ENCODE measurements at places on chromosomes 13 and 19.

DNA sequence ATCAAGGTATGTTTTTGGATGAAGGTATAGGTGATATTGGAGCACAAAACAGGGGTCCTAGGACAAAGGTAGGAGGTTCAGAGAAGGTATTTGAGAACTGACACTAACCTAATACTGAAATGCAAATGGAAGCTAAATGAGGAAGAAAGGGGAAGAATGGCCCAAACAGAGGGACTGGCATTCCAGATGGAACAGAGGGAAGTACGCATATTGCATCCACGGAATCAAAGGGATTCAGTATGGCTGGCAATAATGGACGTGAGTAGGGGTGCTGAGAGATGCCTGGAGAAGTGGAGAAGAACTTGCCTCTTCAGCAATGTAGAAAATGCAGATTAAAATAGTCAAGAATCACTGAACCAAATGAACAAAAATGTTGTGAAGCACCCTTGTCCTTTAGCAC, 283.5 kb upstream of the DACH1 start:
- DNase-seq, result no peak

DNA sequence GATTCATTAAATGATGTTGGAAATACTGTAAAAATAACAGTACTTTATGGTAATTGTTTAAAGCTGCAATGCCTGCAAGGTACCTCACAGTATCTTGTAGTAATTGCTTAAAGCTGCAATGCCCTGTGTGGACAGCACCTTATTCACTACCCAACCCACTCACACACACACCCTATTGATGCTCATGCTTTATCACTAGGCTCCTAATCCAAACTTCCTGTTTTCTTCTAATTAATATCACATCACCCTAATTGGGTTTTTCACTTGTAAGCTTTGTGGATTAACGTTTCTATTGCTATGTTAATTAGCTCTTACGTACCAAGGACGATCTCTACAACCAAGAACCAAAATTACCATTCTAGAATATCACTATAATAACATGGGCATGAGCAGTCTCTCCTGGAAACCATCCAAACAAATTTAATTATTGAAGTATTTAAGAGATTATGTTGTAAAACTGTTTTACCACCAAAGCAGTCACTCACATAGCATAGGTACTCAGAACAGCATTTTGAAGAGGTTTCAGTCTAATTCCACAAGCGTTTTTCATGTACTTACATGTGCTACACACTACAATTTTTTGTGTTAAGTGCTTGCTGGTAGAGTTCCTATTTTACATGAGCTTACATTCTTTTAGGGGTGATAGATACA, 303.8 kb downstream of the PCDH9 start:
- no peak for DNase-seq

DNA sequence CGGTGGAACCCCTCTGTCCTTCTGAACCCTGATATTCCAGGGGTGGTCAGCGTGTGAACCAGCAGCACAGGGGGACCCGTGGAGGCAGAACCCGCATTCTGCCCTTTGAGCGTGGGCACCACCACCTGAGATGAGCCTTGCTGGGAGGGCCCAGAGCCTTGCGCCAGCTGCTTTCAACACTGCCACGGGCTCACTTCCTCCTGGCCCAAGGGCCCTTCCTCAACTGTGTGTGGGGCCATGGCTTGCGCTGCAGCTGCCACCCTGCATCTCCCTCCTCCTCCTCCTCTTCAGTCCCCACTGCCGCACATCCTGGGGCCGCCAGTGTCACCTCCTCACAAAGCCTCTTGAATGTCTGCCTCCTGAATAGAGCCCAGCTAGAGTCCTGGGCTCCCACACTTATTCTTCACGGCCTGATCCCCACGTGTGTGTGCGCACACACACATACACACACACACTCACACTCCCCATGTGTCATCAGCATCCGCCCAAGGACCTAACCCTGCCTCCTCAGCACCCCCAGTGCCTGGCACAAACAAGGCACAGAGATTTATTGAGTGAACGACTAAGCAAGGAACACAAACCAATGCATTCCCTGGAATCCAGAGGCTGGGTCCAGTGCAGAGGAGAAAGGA, 26.9 kb upstream of the TMEM160 start:
- no peak for DNase-seq

- DNase-seq, result no peak
Observed at GRCh38 chr19:41646589-41647204, 19.8 kb upstream of the CEACAM4 start.

DNA sequence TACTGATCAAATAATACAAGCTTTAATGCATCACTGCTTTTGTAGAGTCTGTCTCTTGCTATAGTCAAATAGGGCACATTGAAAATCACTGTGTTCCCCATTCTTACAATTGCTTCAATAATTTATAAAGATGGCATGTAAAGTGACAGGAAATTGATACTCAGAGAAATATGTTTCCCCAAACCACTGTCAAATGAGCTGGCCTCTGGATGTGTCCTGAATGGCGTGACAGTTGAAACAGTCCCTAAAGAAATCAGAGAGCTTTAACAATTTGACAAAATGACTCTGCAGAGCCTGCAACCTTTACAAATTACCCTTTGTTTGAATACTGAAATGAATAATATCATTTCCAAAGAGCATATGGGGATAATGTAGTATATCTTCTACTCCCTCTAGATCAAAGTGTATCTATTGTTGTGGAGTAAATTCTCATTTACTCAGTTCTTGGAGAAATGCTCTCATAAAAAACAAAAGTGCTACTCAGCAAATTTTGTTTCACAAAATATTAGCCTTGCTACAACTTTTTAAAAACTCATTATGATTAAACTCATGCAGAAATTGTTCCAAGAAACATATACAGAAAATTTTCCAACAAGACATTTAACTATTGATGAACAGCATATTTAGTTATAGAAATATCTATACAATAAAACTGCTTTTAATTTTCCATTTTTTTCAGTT, 763.2 kb upstream of the SPRY2 start:
- DNase-seq, result no peak

Measured in Caco-2 (cell line).